ENCODE measurements at places on chromosomes 6 and 20.
A peak's percentile ranks its signal among the peaks of the same experiment; 100 is the strongest.

DNA sequence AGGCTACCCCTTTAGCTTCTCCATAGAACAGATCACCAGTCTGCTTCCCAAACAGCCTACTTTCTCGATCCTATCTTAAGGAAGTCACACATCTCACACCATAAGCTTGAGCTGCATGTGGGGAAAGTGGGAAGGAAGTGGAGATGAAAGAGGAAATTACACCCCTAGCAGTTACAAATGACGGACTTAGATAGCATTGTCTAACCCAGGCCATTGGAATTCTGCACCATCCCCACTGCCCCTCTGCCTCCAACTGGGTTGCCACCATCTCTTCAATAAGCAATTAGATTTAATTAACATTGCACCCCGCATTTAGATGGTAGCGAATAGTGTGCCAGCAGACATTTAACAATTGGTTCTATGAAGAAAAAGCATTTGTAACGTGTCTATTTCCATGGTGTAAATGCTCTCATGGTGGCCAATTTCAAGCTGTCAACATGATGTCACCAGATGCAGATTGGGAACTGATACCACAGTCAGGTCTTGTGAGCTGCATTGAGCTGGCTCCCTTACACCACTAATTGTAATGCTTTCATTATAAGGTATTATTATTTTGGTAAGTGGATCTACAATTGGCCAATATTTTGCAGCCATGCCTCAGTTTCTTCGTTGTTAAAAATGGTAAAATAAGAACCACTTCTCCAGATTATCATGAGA, 124.7 kb downstream of the CD24 start:
- no peak for DNase-seq

- DNase-seq = no peak
These were observed 44.2 kb upstream of the TAB2 start for GRCh38 chr6:149273318-149273717.

- no peak for DNase-seq
These were observed 207.1 kb downstream of the ERMARD start for GRCh38 chr6:169958510-169958909.

GRCh38 chr6:138063726-138064125, 43.5 kb downstream of the PERP start:
- no peak for DNase-seq

- peak; percentile 49 for DNase-seq
These were observed 6.0 kb upstream of the TRIM26 start for GRCh38 chr6:30219244-30219643.

DNA sequence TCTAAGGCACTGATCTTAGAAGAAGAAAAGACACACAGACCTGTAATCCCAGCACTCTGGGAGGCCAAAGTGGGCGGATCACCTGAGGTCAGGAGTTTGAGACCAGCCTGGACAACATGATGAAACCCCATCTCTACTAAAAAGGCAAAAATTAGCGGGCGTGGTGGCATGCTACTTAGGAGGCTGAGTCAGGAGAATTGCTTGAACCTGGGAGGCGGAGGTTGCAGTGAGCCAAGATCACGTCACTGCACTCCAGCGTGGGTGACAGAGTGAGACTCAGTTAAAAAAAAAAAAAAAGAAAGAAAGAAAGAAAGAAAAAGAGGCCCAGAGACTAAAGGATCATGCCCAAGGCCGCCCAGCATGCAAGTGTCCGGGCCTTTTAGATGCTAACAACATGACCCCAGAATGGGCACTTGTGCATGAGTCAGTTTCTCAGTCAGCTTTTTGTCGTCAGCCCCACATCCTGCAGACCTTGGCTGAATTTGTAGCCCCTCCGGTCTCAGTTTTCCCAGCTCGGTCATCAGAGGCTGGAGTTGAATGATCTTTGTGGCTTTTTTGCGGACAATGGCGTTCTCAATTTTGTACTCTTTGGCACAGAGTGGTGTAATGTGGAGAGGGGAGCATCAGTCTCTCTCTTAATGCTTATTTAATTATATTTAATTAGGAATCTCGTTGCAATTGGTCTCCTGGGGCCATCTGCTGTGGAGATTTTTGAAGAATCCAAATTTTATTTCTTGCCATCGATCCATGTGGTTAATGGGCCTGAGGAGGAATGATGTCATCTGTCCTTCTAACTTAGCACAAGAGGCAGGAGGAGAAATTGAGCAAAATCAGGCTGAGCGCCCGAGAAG, 30.6 kb upstream of the APCDD1L start:
- no peak for DNase-seq

DNA sequence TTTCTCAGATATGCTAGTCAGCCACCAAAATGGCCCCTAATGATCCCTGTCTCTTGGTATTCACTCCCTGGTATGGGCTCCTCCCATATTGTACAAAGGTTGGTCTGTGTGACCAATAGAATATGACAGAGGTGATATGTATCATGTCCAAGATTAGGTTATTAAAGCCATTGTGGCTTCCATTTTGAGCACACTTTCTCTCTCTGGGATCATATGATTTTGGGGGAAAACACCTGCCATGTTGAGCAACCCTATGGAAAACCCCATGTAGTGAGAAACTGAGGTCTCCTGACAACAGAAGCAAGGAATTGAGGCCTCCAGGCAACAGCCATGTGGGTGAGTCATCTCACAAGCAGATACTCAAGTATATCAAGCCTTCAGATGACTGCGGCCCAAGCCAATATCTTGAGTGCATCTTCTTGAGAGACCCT, 7.1 kb upstream of the ZNF318 start:
- no peak for DNase-seq

DNA sequence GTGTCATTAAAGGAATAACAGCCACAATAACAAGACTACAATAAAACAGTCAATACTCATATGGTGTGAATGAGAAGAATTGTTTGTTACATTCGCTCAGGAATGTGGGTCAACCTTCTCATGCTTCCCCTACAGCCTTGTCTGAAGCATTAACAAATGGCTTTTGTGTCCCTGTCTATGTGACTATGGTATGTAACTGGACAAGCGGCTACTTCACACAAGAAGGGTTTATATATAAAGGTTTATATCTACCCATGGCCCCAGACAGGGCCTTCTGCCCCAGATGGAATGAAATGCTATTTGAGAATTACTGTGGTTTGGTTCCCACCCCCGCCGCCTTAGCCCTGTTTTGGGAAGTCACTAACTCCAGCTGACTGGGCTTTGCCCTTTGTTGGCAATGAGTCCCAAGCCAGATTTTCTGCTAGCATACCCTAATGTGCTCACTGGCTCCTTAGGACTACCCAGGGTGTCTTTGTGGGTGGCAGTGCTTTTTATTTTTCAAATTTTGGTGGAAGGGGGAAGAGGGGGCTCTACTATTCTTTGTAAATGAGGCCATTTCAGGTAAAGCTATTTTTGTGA, 39.4 kb downstream of the TFAP2A start:
- no peak for DNase-seq

DNA sequence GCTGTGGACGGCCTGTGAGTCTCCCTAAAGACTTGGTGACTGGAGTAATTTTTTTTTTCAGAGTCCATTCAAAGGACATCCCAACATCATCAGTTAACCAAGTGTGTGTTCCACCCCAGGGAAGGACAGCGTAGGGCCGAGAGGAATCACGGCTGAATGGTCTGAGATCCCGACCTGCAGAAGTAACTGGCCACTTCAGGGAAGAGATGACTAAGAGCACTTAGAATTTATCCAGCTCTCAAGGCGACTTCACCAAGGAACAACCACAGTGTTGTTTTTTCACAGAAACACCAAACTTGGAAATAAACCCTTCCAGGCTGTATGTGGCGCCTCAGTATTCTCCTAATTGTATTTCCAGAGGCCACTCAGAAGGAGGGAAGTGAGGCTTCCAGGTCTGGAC, 231.6 kb downstream of the FNDC1 start:
- no peak for DNase-seq

- DNase-seq = no peak
These were observed 36.1 kb downstream of the CRYBG1 start for GRCh38 chr6:106396426-106397220.

- no peak for DNase-seq
These were observed 8.3 kb downstream of the GCLC start for GRCh38 chr6:53536561-53536960.

DNA sequence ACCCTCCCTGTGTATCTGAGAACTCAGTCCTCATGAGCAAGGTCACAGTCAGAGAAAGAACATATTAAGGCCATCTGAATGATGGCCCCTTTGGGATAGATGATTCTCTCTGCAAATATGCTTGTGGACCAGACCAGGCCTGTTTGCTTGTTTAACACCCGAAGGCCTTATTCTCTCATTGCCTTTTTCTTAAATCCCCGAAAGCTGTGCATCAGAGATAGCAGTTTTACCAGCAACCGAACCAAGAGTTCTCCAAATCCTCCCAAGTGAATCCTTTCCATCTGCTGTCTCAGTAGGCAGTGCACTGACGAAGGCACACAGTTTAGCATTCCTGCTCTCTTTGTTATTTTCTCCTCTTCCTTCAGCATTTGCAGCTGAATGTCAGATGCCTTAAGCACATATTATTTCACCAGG, 79.8 kb downstream of the TRMT6 start:
- no peak for DNase-seq

Data from AG08395 (cell line).